PC-9 (cell line): ENCODE measurements at places on chromosomes 16 and 17. TPM values are rescaled to one million over a fixed set of nuclear protein-coding genes. Genes with fewer than 3 reads are reported as not detected.

CMTM2 gene
- total RNA-seq, result 0.65 TPM in 1 of 2 replicates, not detected in the other

CD300E gene
- total RNA-seq, result not detected in 2 replicates

SLC22A31 gene
- 2.5 and 5.4 TPM in 2 replicates for total RNA-seq

NHLRC4 gene
- not detected in 2 replicates for total RNA-seq

CES5A gene
- not detected in 2 replicates for total RNA-seq

CSF3 gene
- not detected in 2 replicates for total RNA-seq

OR1A1 gene
- total RNA-seq, result not detected in 2 replicates

KRT15 gene
- 41.9 and 49.9 TPM in 2 replicates for total RNA-seq

ZFP3 gene
- total RNA-seq, result 2.3 and 4.5 TPM in 2 replicates

ADAP2 gene
- total RNA-seq, result 0.76 and 1.4 TPM in 2 replicates

CRHR1 gene
- not detected in 2 replicates for total RNA-seq

HES7 gene
- 2.6 and 9.0 TPM in 2 replicates for total RNA-seq

MRPL10 gene
- total RNA-seq, result 50.1 and 63.8 TPM in 2 replicates

OR3A2 gene
- not detected in 2 replicates for total RNA-seq

PCTP gene
- 16.0 and 17.3 TPM in 2 replicates for total RNA-seq

RFNG gene
- 40.4 and 49.1 TPM in 2 replicates for total RNA-seq

SOX8 gene
- total RNA-seq, result not detected in 2 replicates

CFAP119 gene
- total RNA-seq, result 17.9 and 19.9 TPM in 2 replicates

SBK1 gene
- total RNA-seq, result 18.4 and 22.1 TPM in 2 replicates

COX10 gene
- total RNA-seq, result 16.2 and 22.6 TPM in 2 replicates

CCL23 gene
- total RNA-seq, result not detected in 2 replicates

RDM1 gene
- 14.5 and 15.5 TPM in 2 replicates for total RNA-seq

DUS2 gene
- total RNA-seq, result 25.4 and 29.7 TPM in 2 replicates

CACNG5 gene
- not detected in 2 replicates for total RNA-seq

HSD3B7 gene
- 34.8 and 44.2 TPM in 2 replicates for total RNA-seq

C16orf74 gene
- total RNA-seq, result 44.3 and 51.6 TPM in 2 replicates

NPIPB13 gene
- 24.6 and 30.6 TPM in 2 replicates for total RNA-seq

ADAM11 gene
- 0.46 and 0.55 TPM in 2 replicates for total RNA-seq

CMTM4 gene
- 81.3 and 105 TPM in 2 replicates for total RNA-seq

HOXB1 gene
- not detected in 2 replicates for total RNA-seq

CD300C gene
- total RNA-seq, result not detected in 2 replicates

ATP1B2 gene
- 0.63 and 0.73 TPM in 2 replicates for total RNA-seq

DRC7 gene
- 0.85 and 1.7 TPM in 2 replicates for total RNA-seq

ICAM2 gene
- total RNA-seq, result 7.8 and 9.2 TPM in 2 replicates

ESRP2 gene
- 36.4 and 45.0 TPM in 2 replicates for total RNA-seq

CCL8 gene
- not detected in 2 replicates for total RNA-seq

UTS2R gene
- total RNA-seq, result not detected in 2 replicates

SPN gene
- total RNA-seq, result 0.15 and 0.17 TPM in 2 replicates

C16orf78 gene
- not detected in 2 replicates for total RNA-seq

ZNF785 gene
- 30.9 and 39.8 TPM in 2 replicates for total RNA-seq
